ENCODE measurements at places on chromosomes 6 and 20. TPM values are rescaled to one million over a fixed set of nuclear protein-coding genes. Genes with fewer than 3 reads are reported as not detected.

Gene DACT2
- 0.15 TPM for total RNA-seq

Gene ARG1
- not detected for total RNA-seq

Gene HLA-DQB2
- not detected for total RNA-seq

Gene PNPLA1
- not detected for total RNA-seq

Gene PGBD1
- total RNA-seq, result 4.8 TPM

Gene IMPG1
- total RNA-seq, result not detected

Gene C20orf202
- total RNA-seq, result not detected

Gene PBOV1
- not detected for total RNA-seq

Gene TP53TG5
- not detected for total RNA-seq

Gene FOXF2
- total RNA-seq, result 24.3 TPM

Gene MARCKS
- 12.8 TPM for total RNA-seq

Gene ASIP
- not detected for total RNA-seq
